Stimulated activated CD4-positive, alpha-beta T cell treated with anti-CD3 and anti-CD28 coated beads, Interleukin-1b, Interleukin-23, amount 100 ng/mL, for 1 hour (primary cell): ENCODE measurements at places on chromosomes 16 and 17.

GRCh38 chr17:17096438-17097178, 54.4 kb downstream of the MPRIP start:
- DNase-seq = no peak

GRCh38 chr17:32912218-32912897, 15.6 kb upstream of the TMEM98 start:
- no peak for DNase-seq

GRCh38 chr17:45368651-45369050, 51.8 kb upstream of the MAP3K14 start:
- no peak for DNase-seq

GRCh38 chr17:77569846-77570564, 388.5 kb upstream of the TNRC6C start:
- DNase-seq = no peak

GRCh38 chr17:45149037-45149668, 878 bp downstream of the HEXIM1 start:
- DNase-seq = no peak

DNA sequence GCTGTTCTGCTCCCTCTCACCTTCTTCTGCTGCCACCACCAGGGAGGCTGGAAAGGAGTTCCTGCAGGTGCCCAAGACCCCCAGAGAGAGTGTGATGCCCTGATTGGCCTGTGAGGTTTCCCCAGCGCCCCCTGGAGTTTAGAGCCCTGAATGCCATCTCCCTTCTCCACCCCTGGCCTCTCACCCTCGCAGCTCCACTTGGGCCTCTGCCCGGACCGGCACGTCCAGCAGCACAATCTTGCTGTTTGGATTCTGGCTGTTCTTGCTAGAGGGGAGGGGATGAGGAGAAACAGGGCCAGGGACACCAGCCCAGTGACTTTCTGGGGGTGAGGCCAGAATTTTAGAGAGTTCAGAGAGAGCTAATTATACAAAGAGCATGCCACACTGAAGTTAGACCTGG, 12.5 kb upstream of the FAM171A2 start:
- DNase-seq = no peak

DNA sequence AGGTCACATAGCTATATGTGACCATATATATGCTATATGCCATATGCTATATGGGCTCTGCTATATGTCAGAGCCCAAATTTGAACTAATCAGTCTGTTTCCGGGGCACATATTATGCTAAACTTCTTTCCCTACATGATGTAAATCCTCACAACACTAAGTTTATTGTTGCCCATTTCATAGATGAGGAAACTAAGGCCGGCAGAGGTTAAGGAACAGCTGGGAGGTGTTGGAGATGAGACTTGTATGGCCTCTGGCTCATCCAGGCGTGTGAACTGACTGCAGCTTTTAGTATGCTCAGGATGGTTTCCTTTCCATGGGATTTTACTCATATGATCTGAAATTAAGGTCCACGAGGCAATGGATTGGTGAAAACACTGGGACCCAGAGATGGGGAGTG, 17.5 kb upstream of the CNOT1 start:
- no peak for DNase-seq

DNA sequence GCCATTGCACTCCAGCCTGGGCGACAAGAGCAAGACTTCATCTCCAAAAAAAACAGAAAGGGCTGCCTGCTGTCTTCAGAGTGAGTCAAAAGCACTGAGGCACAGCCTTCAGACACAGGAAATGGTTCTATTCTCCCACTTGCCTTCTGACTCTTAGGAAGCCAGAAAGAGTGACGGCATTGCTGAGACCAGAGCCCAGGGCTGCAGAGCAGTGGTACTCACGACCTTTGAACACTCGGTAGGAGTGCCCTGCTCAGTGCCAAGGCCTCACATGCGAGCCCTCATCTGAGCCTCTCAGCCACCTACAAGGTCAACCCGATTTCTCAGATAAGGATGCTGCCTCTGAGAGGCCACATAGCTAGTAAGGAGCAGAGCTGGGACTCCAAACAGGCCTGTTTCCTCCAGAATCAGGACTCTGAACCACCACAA, 3.5 kb upstream of the ITGAE start:
- DNase-seq = no peak

GRCh38 chr16:88141580-88141979, 190.3 kb downstream of the BANP start:
- DNase-seq = no peak

DNA sequence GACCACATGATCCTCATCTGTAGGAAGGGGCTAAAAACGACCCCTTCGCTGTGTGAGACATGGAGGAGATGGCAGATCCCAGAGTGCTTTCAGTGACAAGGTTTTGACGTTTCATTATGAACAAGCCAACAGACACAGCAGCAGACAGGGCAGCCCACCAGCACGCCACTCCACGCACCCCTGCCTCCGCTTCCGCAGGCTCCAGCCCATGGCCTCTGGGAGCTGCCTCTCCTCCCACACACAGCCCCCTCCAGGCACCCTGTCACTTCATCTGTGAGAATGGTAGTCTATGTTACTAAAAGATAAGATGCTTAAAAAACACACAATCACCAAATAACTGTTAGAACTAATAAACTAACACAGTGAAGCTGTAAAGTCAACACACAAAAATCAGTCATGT, 12.3 kb upstream of the ADCY7 start:
- no peak for DNase-seq

DNA sequence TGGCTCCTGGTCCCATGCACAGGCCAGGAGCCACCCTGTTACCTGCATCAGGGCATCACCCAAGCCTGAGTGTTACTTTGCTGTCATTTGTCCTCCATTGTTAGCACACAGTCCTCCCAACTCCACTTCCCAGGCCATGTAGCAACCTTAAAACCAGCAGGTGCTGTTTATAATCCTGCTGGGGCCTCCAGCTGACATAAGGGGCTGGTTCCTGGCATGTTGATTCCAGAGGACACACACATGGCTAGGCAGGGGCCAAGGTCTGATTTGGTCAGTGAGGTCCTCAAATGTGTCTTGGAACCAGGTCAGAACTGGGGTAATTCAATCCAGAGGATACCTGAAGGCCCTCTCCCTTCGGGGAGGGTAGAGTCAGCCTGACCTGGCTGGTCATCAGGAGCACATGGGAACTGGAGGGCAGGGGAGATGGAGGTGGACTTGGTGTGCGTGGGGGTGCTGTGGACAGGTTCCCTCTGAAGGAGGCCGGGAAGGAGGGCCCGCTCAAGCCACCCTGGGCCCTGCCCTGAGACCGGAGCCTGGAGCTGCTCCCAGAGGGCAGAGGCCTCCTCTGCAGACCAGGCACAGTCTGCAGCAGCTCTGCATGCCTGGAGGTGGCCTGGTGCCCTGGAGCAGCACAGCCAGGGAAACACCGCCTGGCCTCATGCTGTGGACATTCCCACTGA, 6.6 kb downstream of the ADORA2B start:
- no peak for DNase-seq

DNA sequence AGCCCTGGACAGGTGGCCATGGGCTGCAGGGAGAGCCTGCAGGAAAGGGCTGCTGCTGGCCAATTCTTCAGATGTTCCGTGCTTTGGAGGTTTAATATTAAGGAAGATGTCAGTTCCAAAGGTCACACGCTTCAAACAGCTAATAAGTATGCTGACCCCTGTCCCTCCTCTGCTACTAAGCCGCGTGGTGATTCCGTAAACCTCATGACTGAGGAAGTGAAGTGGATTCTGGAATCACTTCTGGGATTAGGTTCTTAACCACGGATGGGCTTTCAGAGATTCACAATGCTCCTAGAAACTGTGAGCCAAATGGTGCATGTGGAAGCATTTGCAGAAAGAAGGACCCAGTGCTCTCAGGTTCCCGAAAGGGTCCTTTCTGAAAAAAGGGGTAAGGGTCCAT, 28.5 kb upstream of the ERN1 start:
- no peak for DNase-seq

DNA sequence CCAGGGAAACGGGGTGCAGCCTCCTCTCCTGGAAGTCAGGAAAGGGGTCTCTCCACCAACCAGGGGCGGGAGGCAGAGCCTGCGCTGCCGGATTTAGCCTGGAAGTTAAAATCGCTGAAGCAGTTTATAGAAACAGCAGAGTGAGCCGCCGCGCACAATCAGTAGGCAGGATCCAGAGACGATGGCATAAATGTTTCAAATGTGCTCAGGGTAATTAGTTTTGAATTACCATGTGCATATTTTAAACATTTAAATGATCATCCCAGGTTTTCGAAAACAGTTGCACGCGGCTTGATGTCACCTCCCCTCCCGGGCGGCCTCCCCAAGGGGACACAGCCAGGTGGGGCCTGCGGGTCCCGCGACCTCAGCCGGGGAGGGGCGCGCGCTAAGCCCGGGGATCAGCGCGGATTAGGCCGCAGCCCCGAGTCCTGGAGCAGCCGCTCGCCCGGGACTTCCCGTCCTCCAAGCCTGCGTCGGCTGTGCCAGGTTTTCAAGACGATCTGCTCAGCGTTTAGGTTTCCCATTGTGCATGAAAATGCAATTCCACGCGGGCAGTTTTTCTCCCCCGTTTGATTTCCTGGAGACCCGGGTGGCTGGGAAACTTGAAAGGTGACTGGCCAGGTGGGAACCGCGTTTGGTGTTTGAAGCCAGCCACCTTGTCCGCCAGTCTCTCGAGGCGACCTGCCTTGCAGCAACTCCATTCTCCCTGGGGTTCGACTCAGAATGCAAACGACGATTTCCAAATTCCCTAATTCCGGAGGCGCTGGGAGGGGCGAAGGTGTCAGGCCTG, 78.3 kb downstream of the RPA1 start:
- DNase-seq = no peak

DNA sequence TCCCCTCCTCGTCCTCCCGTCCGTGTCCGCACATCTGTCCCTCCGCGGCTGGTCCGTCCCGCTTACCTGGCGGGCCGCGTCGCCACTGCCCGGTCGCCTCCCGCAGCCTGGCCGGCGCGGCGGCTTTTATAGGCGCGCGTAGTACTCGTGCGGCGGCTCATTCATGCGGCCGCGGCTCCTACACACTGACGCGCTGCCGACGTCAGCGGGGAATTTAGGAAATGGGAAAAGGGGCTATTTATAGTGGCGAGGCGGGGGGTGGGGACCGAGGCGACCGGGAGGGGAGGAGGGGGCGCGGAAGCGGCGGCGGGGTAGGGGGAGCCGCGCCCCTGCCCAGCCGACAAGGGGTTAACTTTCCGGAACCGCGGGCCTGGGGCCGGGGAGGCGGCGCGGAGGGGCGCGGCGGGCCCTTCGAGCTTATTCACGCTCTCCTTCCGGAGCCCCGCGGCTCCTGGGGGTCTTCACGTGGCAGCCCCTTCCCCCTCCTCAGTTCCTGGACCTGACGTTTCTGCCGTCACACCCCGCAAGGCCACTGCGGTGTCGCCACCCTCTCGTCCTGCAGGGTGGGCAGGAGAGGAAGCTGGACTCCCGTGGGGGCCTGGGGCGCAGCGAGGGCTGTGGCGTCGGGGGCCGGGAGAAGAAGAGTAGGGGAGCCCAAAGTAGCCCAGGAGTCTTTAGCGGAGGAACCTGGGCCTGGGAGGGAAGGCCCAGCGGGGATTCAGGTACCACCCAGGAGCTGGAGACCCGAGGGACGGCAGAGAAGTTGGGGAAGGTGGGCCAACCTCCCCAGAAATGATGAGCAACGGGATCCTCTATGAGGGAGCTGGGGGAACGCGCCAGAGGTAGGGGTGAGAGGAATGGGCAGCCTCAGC, 3.6 kb upstream of the HIC1 start:
- no peak for DNase-seq

DNA sequence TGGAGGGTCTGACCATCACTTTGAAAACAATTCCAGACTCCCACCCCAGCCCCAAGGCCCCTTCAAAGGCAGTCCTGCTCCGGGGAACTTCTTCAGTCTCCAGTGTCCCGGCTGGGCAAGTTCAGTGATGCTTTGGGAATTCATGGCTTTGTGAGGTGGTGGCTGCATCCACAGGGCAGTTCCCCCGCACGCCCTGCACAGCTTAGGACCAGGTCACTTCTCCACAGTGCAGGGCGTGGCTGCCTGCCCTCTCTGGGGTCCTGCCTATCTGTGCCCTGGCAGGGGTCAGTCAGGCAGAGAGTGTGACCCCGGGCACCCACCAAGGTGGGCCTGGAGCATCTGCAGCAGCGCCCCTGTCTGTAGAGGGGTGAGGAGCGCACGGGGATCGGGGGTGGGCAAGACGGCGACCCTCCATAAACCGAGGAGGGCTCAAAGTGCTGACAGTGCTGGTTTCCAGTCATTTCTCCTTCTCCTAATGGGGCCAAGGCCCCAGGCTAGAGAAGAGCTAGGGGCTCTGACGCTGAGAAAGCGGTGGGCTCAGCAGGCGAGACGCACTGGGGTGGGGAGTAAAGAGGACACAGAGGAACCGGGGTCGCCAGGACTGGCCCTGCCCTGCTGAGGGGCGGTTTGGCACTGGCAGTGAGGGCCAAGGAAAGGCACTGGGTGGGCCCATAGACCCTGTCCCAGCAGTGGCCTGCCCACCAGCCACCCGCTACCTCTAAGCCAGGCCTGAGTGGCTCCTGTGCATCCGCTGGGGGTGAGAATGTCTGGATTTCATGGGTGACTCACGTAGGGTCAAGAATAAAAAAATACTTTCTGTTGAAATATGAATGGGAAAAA, 4.2 kb upstream of the ARHGAP27 start:
- no peak for DNase-seq

GRCh38 chr17:18190628-18191235, 7.1 kb downstream of the ALKBH5 start:
- no peak for DNase-seq

DNA sequence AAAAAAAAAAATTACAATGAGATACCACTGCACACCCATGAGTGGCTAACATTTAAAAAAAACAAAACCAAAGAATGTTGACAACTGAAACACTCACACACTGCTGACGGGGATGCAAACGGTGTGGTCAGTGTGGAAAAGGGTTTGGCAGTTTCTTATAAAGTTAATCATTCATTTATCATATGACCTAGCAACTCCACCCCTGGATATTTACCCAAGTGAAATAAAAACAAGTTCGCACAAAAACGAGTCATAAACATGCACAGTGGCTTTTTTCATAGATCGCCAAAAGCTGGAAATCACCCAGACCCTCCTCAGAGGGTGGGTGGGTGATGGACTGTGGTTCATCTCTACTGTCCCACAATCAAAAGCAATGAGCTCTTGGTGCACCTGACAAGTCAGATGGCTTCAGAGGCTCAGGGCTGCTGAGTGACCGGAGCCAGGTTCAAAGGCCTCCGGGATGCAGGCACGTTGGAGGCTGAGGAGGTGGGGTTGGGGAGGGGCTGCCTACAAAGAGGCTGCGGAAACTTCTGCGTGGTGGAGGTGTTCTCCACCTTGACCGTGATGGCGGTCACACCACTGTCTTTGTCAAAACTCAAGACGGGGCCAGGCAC, 14.2 kb downstream of the RAB40B start:
- no peak for DNase-seq

GRCh38 chr17:74699236-74699635, 13.5 kb downstream of the CD300LF start:
- no peak for DNase-seq

GRCh38 chr16:20903116-20903898, 2.7 kb downstream of the LYRM1 start:
- DNase-seq = no peak
